ENCODE measurements at places on chromosomes 7 and 10. TPM values are rescaled to one million over a fixed set of nuclear protein-coding genes. Genes with fewer than 3 reads are reported as not detected.

DNA sequence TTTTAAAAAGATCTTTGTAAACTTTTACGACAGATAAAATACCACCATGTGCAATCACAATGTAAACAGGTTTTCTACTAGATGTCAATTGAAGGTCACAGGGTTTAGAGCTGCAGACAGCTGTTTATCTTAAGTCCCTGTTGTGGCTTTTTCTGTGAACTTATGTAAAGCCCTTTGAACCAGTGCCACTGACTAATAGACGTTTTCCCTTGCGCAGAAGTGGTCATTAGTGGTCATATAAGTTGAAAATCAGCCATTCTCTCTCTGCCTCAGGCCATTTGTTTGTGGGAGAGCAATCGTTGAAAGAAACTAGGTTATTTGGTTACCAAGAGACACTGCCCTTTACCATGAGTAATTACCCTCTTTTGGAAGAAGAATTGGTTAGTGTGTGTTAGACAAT, 23.9 kb downstream of the CACNB2 start:
- DNase-seq, result no peak

GRCh38 chr7:137820677-137821420, 25.9 kb downstream of the DGKI start:
- DNase-seq, result peak; percentile 6

DNA sequence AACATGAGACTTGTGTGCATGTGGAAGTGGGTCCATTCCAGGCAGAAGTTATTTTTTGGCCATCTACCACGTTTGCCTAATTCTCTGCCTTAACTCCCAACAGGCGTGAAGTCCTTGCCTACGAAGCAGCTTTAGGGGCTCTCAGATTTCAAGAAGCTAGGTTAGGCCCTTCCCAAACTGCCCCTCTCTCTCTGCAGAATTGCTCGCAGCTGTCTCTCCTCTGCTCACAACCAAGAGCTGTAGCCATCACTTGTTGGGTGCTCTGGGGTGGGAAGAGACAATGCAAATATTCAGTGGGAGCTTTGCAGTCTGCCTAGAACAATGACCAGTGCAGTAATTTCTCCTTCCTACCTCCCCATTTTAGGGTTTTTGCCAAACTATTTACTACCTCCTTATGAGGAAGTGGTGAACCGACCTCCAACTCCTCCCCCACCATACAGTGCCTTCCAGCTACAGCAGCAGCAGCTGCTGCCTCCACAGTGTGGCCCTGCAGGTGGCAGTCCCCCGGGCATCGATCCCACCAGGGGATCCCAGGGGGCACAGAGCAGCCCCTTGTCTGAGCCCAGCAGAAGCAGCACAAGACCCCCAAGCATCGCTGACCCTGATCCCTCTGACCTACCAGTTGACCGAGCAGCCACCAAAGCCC, 24.9 kb downstream of the CYP17A1 start:
- DNase-seq, result no peak

- no peak for DNase-seq
Observed at GRCh38 chr7:120695848-120696247, 162.1 kb downstream of the TSPAN12 start.

- DNase-seq, result no peak
Observed at GRCh38 chr10:7915923-7916536, 97.7 kb downstream of the TAF3 start.

- DNase-seq, result no peak
Observed at GRCh38 chr7:148211740-148212151, 378.8 kb upstream of the C7orf33 start.

GRCh38 chr7:42337225-42337905, 100.4 kb upstream of the GLI3 start:
- DNase-seq, result no peak

GRCh38 chr10:108051218-108051617, 886.7 kb upstream of the SORCS1 start:
- no peak for DNase-seq

DNA sequence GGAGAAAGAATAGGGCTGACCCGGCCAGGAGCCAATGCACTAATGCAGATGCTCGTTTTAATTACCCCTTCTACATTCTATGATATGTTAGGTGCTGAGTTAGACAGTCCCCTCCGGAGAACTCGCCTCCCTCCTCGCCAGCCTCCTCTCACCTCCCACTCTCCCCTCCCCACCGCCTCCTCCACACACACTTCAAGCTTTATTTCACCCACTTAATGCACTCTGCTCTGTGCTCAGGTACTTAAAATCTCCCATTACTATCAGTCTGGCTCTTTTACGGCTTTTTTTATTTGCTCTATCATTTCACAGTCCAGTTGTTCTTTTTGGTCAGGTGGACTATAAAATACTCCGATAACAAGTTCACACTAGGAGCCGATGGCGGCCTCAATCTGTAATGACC, 231.6 kb downstream of the TEX36 start:
- DNase-seq, result no peak

- no peak for DNase-seq
Observed at GRCh38 chr7:114644455-114644854, 229.8 kb downstream of the FOXP2 start.

DNA sequence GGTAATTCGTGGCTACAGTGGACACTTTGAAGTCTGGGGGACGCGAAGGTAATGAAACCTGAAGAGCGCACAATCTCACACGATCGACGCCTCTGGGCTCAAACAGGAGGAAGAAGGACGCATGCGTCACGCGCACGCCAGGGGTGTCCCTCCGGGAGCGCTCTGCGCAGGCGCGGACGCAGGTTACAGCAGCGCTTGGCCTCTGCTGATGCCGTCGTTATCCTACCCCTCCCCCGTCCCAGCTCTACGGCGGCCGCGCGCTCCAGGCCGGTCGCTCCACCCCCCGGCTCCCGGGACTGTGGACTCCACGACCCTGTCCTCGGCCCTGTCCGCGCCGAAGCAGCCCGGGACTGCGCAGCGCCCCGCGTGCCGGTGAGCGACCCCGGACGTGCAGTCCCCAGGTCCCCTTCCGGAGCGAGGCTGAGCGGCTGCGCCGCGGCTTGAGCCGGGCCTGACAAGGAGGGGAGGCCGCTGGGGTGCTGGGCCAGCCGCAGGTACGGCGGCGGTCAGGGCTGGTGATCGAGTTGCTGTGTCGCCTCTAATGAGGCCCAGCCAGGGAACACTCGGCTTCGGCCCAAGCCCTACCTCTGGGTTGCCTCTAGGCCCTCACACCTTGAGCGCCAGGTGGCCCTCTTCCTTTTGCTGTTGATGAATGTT, at the start of gene TMEM106B:
TMEM106B (plus strand) TSS at position 241 of the 657 bp plus-strand sequence. CDS start 3,517 bp downstream, outside the sequence.
- DNase-seq, result peak; percentile 98

GRCh38 chr10:114520453-114520852, 116.2 kb upstream of the AFAP1L2 start:
- DNase-seq, result no peak

DNA sequence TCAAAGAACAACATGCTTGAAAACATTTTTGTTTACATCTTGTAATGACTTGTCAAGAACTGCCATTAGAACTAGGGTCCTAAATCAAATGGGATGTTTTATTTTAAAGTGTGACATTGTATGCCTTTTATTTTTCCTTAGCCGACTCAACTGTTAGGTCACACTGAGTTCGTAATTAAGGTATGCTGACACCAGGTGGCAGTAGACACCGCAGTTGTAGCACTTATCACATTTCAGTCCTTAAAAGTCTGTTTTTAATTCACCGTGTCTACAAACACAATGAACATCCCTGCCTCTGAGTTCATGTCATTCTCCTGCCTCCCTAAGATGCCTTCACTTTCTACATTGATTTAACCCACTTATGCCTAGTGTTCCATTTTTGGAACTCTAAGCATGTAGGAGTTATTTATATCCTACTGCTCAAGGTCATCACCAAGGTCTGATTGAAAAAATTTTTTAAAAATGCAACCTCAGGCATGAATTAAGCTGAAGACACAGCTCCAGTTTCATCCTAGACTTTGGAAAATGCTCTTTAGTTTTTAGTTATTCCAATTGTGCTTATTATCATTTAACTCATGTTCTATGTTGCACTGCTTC, 186.1 kb downstream of the BMPER start:
- no peak for DNase-seq

DNA sequence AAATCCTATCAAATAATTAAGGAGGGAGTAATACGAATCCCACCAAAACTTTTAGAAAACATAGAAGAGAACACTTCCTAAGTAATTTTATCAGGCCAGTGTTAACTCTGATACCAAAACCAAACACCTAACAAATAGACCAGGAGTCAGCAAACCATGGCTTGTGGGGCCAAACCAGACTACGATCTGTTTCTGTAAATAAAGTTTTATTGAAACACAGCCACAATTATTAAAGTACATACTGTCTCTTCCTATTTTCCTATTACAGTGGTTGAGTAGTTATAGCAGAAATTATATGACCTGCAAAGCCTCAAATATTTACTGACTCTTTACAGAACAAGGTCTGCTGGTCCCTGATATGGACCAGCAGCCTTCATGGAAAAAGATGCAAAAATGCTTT, 73.1 kb upstream of the ELN start:
- DNase-seq, result no peak

DNA sequence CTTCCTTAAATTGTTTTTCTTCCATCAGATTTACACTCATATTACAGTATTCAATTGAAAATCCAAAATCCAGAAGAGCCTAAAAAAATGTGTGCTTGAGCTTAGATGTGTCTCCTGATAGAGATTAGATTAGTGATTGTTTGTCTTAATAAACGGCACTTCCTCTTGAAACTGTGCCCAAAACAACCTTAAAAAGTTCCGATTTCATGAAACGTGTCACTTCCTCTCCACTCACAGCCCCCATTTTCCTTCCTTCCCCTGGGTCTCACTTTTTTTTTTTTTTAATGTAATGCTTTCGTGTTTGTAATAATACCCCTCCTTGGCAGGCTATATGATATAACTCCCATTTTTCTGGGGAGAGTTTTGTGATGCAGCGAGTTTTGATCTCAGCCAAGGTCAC, 114.8 kb upstream of the ADO start:
- DNase-seq, result no peak

DNA sequence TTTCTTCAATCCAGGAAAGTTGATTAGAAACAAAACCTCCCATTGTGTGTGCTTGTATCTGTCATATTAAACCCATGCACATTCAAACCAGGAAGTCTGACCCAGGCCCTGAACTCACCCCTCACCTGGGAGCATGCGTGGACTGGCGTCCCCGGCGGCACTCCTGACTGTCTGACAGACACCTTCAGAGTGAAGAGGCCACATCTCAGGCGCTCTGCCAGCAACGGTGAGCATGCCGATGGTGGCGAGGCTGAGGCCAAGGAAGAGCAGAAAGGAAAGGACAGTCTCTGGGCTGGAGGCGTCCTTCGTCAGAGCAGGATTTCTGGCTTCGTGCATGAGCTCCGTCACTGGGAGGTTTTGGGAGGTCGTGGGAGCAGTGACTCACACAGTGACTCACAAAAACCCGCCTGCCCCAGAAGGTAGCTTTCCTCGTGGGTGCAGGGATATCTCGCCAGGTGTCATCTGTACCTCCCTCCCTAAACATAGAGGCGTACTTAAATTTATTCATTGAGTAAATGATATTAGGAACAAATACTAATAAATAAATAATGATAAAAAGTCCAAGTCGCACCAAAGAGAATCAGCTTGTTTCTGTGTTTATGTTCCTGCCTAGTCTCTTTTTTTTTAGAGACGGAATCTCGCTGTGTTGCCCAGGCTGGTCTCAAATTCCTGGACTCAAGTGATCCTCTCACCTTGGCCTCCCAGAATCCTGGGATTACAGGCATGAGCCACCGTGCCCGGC, 13.5 kb downstream of the IQCE start:
- no peak for DNase-seq

DNA sequence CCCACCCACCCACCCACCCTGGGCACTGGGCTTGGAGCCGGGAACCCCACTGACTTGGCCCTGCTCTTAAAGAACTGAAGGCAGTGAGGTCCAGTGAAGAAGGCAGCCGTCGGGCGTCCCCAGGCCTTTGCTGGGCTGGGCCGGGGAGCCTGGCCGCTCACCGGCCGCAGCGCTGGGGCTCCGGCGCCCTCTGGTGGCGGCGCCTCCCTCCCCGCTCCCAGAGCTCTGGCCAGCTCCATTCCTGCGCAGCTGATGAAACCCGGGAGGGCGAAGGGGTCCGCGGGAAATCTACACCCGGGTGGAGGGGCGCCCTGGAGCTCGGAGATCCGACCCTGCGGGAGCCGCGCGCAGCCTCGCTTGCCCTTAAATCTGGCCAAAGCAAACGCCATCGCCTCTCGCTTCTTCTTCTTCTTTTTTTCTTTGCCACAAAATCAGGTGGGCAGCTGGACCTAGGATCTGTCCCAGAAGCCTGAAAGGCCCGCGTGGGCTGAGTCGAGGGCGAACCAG, 1.7 kb upstream of the CXCL12 start:
- DNase-seq, result peak; percentile 64

- no peak for DNase-seq
Observed at GRCh38 chr10:124224331-124225028, 131.1 kb upstream of the CHST15 start.

GRCh38 chr7:151319189-151319588, 22.4 kb upstream of the NUB1 start:
- no peak for DNase-seq

DNA sequence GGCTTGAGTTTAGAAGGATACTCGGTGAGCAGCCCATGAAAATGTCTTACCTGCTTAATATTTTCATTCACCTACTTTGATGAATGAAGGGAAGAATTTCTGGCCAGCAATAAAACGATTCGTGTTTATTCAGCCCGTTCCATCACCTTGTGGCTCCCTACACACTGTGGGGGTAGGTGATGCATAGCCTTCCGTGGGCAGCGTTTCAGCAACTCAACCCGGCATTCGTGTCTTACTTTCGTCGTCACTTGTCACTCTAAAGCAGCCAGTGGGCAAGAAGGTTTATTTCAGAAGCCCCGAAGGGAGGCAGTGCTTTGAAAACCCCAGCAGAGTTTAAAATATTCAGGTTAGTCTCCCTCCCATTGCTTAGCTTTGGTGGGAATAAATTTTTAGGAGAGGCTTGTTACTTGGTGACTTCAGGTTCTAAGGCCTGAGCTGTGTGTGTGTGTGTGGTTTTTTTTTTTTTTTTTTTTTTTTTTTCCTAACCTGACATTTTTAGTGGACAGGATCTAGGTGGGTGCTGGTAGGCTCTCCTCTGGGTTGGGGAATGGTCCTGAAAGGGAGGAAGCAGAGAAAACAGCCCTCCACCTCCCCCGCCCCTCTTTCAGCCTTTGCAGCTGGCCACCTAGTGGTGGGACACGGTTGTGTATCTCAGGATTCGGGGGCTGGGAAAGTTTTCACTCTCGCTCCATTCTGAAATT, 1.8 kb downstream of the GRK5 start:
- DNase-seq, result peak; percentile 76

Gene CCDC172
- not detected for total RNA-seq

Gene PLEKHS1
- total RNA-seq, result 6.6 TPM

Gene PAOX
- 9.3 TPM for total RNA-seq

Gene CFAP69
- total RNA-seq, result 5.9 TPM

Gene CALHM1
- total RNA-seq, result not detected

Gene ARHGEF5
- 73.8 TPM for total RNA-seq

Gene LIPF
- total RNA-seq, result not detected

Gene C10orf53
- not detected for total RNA-seq

Gene UCN3
- 4.5 TPM for total RNA-seq

Gene BUD23
- 48.2 TPM for total RNA-seq

Gene PPP1R3A
- not detected for total RNA-seq

Gene NCF1
- total RNA-seq, result 4.4 TPM

Gene ALOX5
- total RNA-seq, result 8.3 TPM

Gene ARMC3
- not detected for total RNA-seq

Gene AKR1C1
- 12.8 TPM for total RNA-seq

Gene PRLHR
- total RNA-seq, result not detected

Gene SPDYE1
- not detected for total RNA-seq

Gene GSAP
- total RNA-seq, result 8.0 TPM

Gene LAMB4
- not detected for total RNA-seq

Gene PLEKHA8
- 12.4 TPM for total RNA-seq

Gene SPDYE18
- 0.42 TPM for total RNA-seq

Measured in left colon (tissue), 2 donors.